SW480 (cell line): ENCODE measurements at places on chromosomes 5 and 9.
A peak's percentile ranks its signal among the peaks of the same experiment; 100 is the strongest.

DNA sequence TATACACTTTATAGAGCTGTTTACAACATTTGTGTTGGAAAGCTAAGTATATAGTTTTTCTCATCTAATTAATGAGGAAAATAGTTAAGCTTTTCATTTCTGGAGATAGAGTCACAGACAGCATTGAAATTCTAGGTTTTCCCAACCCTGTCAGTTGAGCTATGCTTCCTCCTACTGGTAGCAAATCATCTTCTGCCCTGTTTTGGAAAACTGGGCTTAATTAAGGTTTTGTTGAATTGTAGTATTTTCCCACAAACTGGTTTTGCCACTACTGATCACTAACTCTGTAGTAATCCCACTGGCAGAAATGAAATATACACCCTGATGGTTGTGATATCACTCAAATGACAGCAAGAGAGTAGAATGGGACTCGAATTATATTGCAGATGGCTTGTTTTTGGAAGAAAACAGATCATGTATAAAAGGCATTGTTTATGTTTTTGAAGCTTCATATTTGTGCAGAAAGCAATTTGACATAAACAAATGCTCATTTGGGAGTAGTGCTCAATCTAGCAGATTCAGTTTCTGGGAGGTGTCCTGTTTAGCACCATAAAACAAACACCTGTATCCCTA, 46.6 kb downstream of the CD180 start:
- DNase-seq: no peak

DNA sequence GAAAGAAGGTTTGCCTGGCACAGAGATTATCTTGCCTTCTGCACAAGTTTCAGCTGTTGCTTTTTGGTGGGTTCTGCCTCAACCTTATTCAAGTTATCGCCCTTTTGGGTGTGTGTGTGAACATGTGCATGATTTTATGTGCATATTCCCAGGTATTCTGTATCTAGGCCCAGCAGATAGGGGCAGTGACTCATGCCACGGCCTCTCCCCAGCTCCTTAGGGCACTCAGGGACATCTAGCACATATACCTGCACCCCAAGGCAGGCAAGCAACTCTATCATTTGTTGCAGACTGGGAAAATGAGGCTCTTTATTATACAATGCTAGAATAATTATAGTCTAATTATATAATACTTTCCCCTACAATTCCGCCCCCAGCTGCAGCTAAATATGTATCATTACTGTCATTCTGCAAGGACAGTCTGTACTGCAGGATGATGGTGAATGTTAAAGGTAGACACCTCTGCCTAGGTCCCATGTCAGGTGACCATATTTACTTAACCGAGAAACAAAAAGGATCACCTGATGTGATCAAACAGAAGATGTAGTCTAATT, 128.9 kb downstream of the PDE8B start:
- DNase-seq: no peak

GRCh38 chr5:152632360-152632759, 227.3 kb upstream of the NMUR2 start:
- no peak for DNase-seq

- DNase-seq: no peak
These were observed 162.1 kb downstream of the SMC2 start for GRCh38 chr9:104256031-104256695.

GRCh38 chr9:134158753-134159392, 5.5 kb downstream of the RNU6ATAC start:
- DNase-seq: no peak

DNA sequence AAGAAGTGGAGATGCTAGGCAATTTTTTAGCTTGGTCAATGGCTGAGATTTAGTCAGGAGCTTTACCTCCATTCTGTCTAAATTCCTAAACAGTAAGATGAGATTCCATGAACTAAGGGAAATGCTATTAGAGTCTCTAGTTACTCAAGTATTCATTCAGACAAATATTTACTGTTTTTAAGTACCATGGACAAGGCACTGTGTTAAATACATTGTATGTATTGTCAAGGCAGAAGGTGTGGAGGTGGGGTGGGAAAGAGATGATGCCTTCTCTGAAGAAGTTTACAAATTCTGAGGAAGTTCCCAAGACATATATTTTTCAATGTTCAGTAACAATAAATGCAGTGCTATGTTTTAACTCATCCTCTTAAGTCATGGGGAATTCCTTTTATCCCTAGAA, 459.9 kb upstream of the NMUR2 start:
- DNase-seq: no peak

GRCh38 chr9:35660966-35661415, 2.9 kb downstream of the CCDC107 start:
- no peak for DNase-seq

DNA sequence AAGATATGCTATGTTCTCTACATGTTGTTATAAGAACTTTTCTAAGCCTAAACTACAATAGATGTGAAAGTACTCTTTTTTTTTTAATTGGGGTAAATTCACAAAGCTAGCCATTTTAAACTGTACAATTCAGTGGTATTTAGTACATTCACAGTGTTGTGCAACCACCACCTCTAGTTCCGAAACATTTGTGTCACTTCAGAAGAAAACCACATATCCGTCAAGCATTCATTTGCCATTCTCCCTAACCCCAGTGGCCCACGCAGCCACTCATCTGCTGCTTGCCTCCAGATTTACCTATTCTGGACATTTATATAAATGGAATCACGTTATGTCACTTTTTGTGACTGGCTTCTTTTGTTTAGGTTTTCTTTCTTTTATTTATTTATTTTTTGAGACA, 43.1 kb downstream of the SPTAN1 start:
- DNase-seq: no peak

DNA sequence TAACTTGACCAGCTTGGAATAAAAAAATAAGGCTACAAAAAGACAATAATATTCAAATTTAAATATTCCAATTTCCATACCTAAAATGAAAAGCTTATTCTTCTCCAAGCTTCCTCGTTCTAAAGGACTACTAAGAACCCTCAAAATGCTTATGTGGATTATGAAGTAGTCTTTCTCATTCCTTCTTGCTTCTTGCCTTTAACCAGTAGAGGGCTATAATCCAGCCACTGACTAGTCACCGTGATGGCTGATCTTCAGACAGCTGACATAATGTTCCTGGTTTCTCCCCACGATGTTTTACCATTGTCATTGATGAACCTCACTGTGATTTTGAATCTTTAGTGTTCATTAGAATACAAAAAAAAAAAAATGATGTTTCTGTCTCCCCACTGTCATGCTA, 515.3 kb downstream of the TLE1 start:
- DNase-seq: no peak

DNA sequence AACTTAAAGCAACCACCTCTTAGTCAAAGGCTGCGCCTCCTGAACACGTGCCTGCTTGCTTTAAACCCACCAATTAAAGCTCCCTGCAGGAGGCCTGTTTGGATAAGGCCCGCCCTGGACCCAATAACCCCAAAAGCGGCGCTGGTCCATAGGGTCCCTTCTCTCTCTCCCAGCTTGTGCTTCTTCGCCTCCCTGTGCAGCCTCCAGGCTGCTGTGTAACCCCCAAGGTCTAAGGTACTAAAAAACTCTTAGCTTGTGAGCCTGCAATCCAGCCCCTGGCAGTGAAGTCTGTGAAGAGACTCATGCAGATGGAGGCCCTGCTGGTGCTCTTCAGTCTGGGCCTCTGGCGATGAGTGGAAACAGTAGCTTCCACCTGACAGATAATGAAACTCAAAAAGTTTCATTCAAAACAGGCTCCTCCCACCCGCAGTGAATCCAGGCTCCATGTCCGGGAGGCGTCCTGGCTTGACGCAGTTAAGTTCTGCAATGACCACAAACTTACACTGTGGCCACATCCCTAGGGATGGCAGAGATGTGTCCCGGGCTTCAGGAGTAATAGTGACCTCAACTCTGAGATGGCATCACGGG, 97.3 kb downstream of the PRRT1B start:
- no peak for DNase-seq

DNA sequence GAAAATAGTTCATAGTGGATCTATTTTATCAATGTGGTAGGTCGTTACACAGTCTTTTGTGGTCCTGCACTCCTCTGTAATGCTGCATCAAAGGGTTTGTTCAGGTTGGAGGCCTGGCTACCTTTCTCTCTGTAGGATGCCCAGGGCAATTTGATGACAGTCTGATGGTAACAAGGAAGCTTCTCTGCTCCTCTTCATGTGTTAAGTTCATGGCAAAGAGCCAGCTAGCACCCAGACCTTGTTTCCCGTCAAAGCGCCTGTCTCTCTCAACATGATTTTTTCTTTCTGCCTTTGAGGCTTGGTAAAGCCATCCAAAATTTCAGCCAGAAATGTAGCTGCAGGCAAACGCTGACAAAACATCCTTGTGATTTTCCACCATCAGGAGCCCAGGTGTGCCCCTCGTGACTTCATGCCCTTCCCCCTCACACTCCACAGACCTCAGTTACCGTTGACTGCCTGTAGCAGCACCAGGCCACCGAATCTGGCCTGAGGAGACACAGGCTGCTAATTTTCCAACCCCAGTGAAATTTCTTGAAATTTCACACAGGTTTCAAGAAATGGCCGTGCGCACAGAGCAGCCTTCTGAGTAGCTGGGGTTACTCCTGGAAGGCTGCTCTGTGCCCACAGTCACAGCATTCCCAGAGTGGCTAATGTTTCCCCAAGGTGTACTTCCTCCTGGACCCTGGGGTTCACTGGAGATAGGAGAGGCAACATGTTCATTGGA, 292.7 kb downstream of the CWC27 start:
- DNase-seq: no peak

GRCh38 chr9:24698881-24699518, 153.3 kb upstream of the IZUMO3 start:
- DNase-seq: peak; percentile 1

GRCh38 chr9:134835448-134835847, 45.2 kb upstream of the FCN2 start:
- DNase-seq: no peak

- DNase-seq: no peak
These were observed 157.6 kb downstream of the SLC12A2 start for GRCh38 chr5:128241051-128241695.

GRCh38 chr9:108423433-108423832, 432.4 kb downstream of the ACTL7B start:
- no peak for DNase-seq

DNA sequence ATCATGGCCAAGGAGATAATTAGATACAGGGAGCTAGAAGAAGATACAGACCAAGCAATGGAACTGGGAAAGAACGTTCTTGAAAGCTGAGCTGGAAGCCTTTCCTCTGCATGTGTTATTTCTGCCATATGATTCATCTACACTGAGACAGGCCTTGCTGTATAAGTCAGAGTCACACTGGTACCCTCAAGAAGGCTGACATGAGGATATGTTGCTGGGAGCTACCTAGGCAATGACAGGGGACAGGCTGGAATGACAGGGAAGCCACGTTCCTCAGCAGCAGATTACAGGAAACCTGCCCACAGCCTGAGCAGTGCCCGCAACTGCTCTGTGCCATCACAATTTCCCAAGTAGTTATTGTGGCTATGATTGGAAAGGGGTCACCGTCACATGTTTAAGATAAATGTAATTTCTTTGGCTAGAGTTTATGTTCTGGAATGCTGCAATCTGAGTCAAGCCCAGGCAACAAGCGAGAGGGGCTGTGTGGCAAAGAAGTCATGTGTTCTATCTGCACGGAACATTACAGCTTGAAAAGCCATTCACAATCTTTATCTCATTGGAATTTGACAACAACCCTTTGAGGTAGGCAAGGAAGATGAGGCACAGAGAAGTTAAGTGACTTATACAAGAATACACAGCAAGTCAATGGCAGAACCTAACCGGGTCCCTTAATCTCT, 108.2 kb downstream of the TTLL11 start:
- no peak for DNase-seq

DNA sequence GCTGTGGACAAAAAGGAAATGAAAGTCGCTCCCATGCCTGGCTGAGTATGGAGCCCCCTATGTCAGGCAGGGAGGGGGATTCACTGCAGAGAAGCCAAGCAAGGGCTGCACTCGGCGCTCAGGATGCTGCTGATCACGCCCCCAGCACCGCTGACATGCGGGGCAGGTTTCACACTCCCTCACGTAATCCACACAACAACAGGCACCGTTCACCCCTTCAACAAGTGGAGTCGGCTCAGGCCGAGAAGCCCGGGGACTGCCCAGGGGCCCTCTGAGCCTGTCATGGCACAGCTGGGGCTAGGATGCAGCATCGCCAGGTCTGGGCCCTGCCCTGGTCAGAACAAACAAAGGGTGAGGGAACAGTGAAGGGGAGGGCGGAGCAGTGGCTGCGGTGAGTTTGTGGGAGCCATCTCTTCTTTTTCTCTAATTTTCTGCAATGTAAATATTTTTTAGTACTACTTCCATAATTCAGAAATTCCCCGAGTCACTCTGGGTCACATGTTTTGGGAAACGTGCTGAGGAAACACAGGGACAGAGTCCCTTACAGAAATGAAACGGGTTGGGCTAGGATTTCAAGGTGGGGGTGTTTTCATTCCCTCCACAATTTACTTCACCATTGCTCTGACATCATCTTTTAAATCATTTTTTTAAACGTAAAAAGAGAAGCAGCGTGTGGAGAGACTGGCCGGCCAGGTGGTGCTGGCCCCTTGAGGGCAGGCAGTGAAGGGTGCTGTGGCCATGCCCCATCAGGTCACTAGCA, 49.8 kb downstream of the PRRT1B start:
- no peak for DNase-seq

DNA sequence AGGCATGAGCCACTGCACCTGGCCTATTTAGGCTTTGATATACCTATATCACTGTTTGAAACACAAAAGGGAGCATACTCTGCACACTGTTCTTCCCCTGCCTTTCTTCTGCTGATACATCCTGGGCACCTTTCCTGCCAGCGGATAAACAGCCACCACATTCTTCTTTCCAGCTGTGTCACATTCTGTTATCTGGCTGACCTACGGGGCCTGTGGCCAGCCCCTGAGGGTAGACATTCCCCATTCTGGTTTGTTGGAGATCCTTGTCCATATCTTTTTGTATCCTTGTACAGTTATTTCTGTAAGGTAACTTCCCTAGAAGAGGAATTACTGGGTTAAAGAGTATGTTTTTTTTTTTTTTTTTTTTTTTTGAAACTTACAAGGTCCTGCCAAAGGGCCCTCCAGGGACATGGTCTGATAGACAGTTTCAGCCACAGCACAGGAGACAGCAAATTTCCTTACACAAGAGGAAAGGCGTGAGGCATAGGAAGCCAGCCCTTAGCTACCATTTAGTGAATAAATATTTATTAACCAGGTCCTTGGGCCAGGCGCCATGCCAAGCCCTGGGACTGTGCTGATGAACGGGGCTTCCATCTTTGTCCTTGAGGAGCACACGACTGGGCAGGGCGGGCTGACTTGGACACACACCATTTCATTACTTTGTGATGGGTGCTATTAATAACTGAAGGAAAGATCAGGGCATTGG, 57.8 kb downstream of the ERGIC1 start:
- DNase-seq: no peak
